ENCODE measurements at places on chromosomes 5 and 9. TPM values are rescaled to one million over a fixed set of nuclear protein-coding genes. Genes with fewer than 3 reads are reported as not detected.

PAEP gene
- not detected for polyA plus RNA-seq

SMIM33 gene
- 0.43 TPM for polyA plus RNA-seq

ST6GALNAC6 gene
- 30.3 TPM for polyA plus RNA-seq

ELP1 gene
- polyA plus RNA-seq: 12.9 TPM

AQP7 gene
- 0.17 TPM for polyA plus RNA-seq

RALGDS gene
- 35.5 TPM for polyA plus RNA-seq
